ENCODE measurements at places on chromosomes 5 and 9. TPM values are rescaled to one million over a fixed set of nuclear protein-coding genes. Genes with fewer than 3 reads are reported as not detected.

DNA sequence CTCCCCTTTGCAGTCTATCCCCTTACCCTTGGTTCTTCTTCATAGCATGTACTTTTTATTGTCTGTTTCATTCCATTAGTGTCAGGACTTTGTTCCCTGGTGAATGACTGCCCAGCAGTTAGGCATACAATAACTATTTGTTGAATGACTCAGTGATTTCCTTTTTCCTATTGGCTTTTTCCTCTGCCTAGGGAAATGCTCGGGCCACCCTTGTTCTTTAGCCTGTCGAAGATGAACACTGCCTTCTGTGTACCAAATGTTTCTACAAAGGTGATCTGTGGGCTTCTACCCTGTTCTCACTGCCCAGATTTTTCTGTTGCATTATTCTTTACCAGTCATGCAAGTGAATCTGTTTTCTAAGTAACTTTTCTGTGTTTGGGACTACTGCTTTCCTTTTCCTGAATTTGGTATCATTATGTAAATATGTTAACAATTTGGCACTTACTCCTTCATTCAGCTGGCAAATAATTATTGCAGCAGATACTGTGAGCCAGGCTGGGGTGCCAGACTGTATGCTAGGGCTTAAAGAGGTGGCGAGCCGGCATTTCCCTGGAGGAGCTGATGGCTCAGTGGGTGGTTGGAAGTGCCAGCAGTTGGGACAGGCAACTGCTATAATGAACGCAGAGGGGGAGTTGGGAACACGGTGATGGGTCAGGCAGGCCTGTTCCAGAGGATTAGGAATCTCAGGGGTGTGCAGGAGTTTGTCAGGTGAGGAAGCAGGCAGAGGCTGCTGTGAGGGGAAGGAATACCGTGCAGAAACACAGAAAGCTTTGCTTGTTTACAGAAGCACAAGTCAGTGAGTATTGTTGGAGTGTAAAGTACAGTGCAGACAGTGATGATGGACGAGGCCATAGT, 30.6 kb downstream of the KDM4C start:
- DNase-seq, result no peak

GRCh38 chr5:59260973-59261372, 632.6 kb downstream of the PDE4D start:
- DNase-seq, result no peak

DNA sequence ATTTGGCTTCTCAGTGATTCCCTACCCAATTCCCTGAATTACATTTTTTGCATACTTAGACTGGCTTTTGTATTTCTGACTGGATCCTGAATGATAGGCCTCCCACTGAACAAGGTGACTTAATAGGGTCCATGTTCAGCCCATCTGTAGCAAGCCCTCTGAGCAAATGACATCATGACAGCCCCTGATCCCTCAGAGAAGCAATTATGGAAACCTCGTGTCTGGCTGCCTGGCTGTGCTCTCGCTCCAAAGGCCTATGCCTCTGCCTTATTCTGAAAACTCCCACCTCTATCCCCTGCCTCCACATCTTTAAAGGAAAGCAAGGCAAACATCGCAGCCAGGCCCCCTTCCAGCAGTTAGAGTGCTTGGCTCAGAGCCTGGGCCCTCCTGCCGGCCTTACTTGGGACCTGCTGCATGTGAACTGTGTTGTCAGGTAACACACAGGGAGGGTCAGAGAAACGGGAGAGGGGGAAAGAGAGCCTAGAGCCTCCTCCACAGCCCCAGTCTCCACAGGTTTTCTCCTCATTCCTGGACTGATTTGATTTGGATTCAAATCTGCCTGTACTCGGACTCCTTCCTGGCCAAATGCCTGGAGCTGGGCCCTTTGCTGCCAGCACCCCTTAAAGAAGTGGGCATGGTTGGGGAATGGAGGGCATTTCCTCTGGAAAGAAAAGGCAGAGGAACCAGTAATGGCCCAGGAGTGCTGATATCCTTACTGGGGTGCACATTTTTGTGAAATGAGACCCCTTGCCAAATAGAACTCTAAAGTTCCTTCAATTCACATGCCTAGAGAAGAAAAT, 3.8 kb downstream of the DCANP1 start:
- no peak for DNase-seq

DNA sequence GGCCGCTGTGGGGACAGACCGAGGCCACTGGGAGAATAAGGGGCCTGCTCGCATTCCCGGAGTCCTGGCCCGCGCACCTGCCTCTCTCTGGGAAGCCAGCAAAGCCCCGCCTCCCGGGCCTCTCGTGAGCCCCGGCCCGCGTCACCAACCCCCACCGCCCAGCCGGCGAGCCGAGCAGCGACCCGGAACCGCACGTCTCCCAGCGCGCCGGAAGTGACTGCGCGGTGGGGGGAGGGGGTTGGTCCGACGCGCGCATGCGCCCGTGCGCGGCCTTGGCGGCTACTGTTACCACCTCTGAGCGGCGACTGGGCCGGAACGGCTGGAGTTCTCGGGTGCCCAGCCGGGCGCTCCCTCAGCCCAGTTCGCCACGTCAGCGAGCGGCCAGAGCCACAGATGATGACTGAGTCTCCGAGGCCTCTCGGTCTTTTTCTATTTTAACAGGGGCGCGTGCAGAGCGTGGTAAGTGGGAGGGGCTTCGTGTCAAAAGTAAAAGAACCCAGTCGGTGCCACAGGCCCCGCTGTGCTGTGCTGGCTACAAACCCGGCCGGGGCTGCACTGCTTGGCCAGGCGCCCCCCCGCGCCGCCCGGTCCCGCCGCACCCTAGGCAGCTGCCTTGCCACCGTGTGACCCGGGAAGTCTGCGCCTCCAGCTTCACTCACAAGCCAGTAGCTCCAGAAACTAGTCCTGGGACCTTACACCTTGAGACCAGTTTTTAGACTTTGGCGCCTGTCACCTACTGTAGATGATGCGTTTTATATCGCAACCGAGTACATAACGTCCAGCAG, at the start of gene GOLGA1:
Gene GOLGA1, minus strand, starts transcription at position 190 of the 785 bp plus-strand sequence. CDS start 2,372 bp downstream, outside the sequence.
- peak; percentile 97 for DNase-seq

GRCh38 chr9:28365020-28365640, 791.8 kb upstream of the C9orf72 start:
- no peak for DNase-seq

- no peak for DNase-seq
Measured at GRCh38 chr5:137179203-137179602, 319.9 kb downstream of the SPOCK1 start.

GRCh38 chr9:110072597-110073355, 135.2 kb downstream of the C9orf152 start:
- DNase-seq, result no peak

- DNase-seq, result no peak
Measured at GRCh38 chr9:133188843-133189180, 20.2 kb downstream of the OBP2B start.

- no peak for DNase-seq
Measured at GRCh38 chr5:106417163-106417562, 1253.6 kb downstream of the EFNA5 start.

- DNase-seq, result peak; percentile 71
Measured at GRCh38 chr9:4299005-4299795, 668 bp downstream of the GLIS3 start.

DNA sequence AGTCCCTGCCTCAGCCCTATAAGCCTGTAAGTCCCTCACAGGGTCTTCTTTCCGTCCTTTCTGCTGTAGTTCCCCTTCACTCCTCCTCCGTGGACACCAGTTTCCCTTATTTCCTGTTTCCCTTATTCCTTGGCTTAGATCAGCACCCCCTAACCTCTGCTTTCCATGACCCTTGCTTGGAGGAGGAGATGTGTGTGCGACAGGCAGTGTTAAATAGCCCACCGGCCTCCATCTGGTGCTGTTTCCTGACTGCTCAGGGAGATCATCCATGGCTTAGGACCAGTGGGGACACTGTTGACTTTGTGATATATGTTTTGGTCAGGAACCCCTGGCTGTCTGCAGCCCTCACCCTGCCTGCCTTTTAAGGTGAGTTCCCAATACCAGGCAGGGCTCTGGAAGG, 34.1 kb upstream of the PSD2 start:
- DNase-seq, result no peak

- no peak for DNase-seq
Measured at GRCh38 chr5:172821340-172821985, 12.6 kb upstream of the ERGIC1 start.

- no peak for DNase-seq
Measured at GRCh38 chr9:129160712-129161533, 17.1 kb downstream of the IER5L start.

- no peak for DNase-seq
Measured at GRCh38 chr9:70091572-70091971, 47.9 kb downstream of the MAMDC2 start.

GRCh38 chr9:70551801-70552200, 137.3 kb upstream of the KLF9 start:
- DNase-seq, result no peak

DNA sequence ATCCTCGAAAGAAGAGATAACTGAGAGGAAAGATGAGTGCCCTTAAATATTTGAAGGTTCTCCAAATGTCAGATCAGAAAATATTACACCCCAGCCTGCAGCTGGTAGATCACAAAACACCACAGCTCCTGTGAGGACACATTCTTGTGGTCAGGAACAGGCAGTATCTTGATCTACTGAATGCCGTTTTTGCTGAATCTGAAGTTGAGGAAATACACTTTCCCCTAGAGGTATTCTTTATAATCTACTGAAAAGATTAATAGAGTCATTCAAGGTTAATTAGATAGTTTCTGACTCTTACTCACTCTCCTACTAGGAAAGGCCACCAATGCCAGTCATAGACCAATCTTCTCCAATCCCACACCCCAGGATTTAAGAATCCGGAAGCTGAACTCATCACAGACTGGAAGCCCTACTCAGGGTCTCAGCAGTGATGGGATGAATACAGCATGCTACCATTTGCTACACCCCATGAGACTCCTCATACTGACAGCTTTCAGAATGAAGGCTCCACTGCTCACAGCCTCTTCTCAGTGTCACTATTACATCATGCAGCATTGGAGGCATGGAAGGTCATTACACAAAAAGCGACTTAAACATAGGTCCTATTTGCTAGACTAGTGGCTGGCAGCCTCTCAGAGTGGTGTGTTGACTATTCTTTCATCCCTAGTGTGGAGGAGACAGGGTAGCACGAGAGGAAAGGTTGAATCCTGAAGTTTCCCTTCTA, 143.9 kb upstream of the SLC1A3 start:
- DNase-seq, result no peak

Gene HMGCR
- 9.6 TPM for total RNA-seq

Gene PCDHB9
- 1.3 TPM for total RNA-seq

Gene EGFL7
- 72.0 TPM for total RNA-seq
